Vagina (tissue), 2 donors: ENCODE measurements at places on chromosomes 2 and 18. TPM values are rescaled to one million over a fixed set of nuclear protein-coding genes. Genes with fewer than 3 reads are reported as not detected.

GRCh38 chr2:148513427-148513826 lies 131.1 kb upstream of the EPC2 start:
- H3K4me1 ChIP-seq: peaks cover 10% of the 10 kb centered on the region
- H3K27me3 ChIP-seq: no peaks in the 10 kb centered on the region
- H3K4me3 ChIP-seq: no peak overlapping the region
- H3K27ac ChIP-seq: no peak overlapping the region
- no peaks in the 10 kb centered on the region for H3K36me3 ChIP-seq
- no peak for DNase-seq

DNA sequence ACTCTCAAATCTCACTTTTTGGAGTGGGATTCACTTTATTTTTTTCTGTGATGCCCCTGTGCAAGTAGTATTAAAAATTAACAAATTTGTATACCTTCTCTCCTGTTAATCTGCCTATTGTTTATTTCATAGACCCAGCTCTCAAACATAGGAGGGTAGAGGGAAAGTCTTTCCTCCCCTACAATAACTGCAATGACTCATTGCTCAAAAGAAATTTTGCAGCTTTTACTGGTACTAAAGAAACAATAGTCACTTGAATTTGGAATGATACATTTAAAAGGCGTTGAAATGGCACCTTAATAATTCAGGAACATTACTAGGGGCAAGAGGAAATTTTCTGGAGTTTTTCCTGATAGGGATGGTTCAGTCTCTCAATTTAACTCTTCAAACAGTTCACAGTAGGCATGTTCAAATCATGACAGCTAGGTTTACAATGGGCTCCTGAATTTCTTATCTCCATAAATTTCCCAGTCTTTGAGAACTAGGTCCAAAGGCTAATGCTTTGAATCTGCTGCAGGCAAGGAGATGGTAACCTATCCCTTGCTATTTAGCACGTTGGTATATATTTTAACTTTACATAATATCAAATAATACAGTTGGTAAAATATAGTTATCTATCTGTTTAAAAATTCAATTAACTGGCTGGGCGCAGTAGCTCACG lies 88.8 kb downstream of the CHN1 start:
- H3K4me3 ChIP-seq: no peak overlapping the region
- no peak for DNase-seq
- no peaks in the 10 kb centered on the region for H3K27me3 ChIP-seq

GRCh38 chr2:187627153-187627552 lies 72.9 kb upstream of the TFPI start:
- no peak for DNase-seq
- no peak overlapping the region for H3K27ac ChIP-seq
- H3K4me3 ChIP-seq: no peak overlapping the region
- no peaks in the 10 kb centered on the region for H3K36me3 ChIP-seq
- no peaks in the 10 kb centered on the region for H3K27me3 ChIP-seq
- H3K4me1 ChIP-seq: no peaks in the 10 kb centered on the region

DNA sequence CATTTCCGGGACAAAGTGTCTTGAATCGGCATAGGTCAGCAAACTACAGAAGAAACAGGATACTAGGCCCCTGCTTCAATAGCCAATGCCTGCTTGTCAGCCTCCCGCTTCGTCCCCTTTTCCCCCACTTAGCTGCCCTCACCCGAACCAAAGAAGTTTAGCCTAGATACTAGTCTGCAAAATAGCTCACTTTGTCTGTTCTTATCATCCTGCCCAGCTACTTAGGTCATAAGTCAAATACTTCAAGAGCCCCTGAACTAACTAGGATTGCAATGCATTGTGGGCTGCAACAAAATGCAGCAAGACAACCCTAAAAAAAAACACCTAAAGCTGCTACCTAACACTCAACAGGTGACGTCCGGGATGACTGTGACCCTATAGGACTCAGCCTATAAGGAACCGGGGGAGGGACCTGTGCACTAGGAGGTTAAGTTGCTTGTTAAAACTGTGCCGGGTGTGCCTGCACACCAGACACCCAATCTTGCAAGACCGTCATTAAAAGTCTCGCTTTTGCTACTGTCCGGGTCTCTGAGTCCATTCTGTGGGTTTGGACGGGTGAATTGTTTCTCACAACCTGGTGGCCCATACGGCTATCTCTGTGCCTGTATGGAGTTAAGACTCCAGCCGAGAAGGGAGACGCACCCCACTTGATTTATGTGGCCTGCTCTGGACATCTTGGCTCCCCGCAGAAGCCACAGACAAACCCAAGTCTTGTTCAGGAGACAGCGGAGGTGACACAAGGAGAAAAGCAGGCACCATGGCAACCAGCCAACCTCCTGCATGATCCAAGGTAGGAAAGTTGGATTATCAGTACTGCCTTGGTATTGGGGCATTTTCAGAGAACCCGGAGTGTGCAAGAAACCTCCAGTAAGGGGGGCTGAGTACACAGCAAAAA lies 105.9 kb downstream of the HIBCH start:
- H3K4me1 ChIP-seq: peaks cover 43% of the 10 kb centered on the region
- H3K36me3 ChIP-seq: no peaks in the 10 kb centered on the region
- peak overlapping the region; percentile 61 for H3K27ac ChIP-seq
- H3K27me3 ChIP-seq: no peaks in the 10 kb centered on the region
- DNase-seq: no peak

DNA sequence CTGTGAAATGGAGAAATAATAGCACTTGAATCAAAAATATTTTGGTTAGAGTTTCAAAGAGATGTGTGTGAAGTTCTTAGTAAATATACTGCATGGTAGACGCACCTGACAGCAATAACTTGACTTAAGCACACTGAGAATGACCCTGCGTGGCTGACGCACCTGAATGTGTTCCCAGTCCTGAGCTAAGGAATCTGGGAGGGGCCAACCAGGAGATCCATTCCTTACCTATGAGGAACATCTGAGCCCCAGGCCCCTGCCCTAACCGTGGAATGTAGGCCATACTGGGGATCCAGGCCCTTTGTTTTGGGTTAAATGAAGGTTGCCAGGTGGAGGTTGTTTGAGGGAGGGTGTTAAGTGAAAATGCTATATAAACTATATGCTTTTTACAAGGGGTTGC lies 284.4 kb downstream of the RBM43 start:
- no peaks in the 10 kb centered on the region for H3K4me1 ChIP-seq
- no peak overlapping the region for H3K4me3 ChIP-seq
- DNase-seq: no peak
- no peak overlapping the region for H3K27ac ChIP-seq
- no peaks in the 10 kb centered on the region for H3K36me3 ChIP-seq
- H3K27me3 ChIP-seq: no peaks in the 10 kb centered on the region

- no peaks in the 10 kb centered on the region for H3K27me3 ChIP-seq
- no peak for DNase-seq
- H3K4me3 ChIP-seq: no peak overlapping the region
- no peak overlapping the region for H3K27ac ChIP-seq
Observed at GRCh38 chr2:178069551-178069950, 3.0 kb downstream of the PDE11A start.

- DNase-seq: no peak
- H3K27me3 ChIP-seq: no peaks in the 10 kb centered on the region
- peak overlapping the region; percentile 72 for H3K27ac ChIP-seq
- peaks cover 21% of the 10 kb centered on the region for H3K4me1 ChIP-seq
Observed at GRCh38 chr2:42342795-42343241, 18.2 kb downstream of the COX7A2L start.

DNA sequence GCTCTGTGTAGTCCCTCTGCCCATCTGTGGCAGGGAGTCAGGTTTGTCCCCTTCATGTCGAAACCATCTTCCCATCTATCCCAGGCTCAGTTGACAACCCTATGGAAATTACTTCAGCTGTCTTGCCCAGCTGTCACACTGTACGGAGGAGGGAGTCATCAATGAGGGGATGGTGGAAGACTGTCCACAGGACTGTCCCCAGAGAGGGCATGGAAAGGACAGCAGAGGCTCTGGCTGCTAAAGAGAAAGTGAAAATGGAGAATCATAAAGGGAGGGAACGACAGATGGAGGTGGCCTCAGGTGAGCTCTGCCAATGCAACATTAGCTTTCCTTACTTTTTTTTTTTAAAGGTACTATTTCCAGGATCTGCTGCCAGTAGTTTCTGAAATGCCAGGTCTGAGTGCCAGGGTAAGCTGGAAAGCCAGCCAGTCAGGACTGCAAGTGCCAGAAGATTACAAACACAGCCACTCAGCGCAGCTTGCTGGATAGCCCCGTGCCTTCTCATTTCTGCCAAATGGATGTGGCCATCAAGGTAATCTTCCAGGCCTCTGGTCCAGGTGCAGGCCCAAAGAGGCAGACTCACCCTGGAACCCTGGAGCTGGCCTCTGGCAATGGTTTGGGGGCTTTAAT lies 192.8 kb downstream of the AGPS start:
- no peaks in the 10 kb centered on the region for H3K27me3 ChIP-seq
- no peaks in the 10 kb centered on the region for H3K36me3 ChIP-seq
- H3K4me3 ChIP-seq: no peak overlapping the region
- DNase-seq: no peak
- H3K4me1 ChIP-seq: no peaks in the 10 kb centered on the region

DNA sequence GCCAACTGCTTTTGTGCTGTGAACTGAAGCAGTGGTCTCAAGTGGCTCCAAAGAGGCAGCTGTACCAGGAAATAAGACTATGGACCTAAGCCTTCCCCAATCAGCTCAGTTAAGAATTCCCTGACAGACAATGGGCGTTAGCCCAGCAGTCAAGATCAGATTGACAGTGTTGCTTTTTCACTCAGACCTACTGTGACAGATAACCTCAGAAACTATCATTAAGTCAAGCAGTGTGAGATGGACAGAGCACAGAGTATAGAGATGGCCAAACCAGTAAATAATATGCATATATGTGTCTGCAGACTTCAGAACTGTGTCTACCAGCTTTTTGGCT lies 215.3 kb downstream of the ZFP36L2 start:
- H3K27me3 ChIP-seq: no peaks in the 10 kb centered on the region
- H3K4me1 ChIP-seq: peaks cover 4% of the 10 kb centered on the region
- H3K27ac ChIP-seq: no peak overlapping the region
- no peak for DNase-seq

DNA sequence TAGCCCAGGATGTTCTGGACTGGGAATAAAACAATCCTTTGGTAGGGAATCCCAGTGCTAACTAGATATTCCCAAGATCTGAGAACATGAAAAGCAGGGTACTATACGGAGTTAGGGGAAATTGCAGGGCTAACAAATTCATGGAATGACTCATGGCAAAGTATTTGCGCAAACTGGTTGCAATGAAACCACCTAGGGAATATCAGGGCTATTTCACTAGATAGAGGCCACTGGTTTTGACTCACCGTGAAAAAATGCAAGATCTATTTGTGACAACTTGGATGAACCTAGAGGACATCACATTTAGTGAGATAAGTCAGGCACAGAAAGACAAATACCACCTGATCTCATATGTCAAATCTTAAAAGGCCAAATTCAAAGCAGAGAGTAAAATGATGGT lies 233.3 kb downstream of the MBD2 start:
- no peak overlapping the region for H3K4me3 ChIP-seq
- H3K4me1 ChIP-seq: no peaks in the 10 kb centered on the region
- DNase-seq: no peak
- H3K27ac ChIP-seq: no peak overlapping the region

- H3K27me3 ChIP-seq: no peaks in the 10 kb centered on the region
- no peak overlapping the region for H3K27ac ChIP-seq
- H3K36me3 ChIP-seq: no peaks in the 10 kb centered on the region
- H3K4me1 ChIP-seq: no peaks in the 10 kb centered on the region
- H3K4me3 ChIP-seq: no peak overlapping the region
Observed at GRCh38 chr2:225456619-225457260, 57.2 kb downstream of the NYAP2 start.

DNA sequence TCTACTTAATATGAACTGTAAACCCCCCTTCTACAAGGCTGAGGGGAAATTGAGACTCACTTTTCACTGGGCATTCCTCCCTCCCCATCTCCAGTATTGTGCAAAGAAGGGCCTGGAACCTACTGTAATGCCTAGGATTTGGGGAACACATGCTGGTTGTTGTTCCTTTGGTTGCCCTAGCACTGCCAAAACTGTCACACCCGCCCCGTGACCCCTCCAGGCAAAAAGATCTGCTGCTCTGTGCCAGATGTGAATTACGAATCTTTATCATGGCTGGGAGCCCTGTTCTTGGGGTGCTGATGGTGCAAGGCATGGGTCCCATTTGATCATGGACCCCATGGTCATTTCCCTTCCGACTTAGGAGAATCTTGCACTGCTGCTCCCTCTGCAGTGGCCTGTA lies 95.4 kb downstream of the CABLES1 start:
- H3K27me3 ChIP-seq: no peaks in the 10 kb centered on the region
- peaks cover 67% of the 10 kb centered on the region for H3K4me1 ChIP-seq
- DNase-seq: no peak
- H3K36me3 ChIP-seq: no peaks in the 10 kb centered on the region

DNA sequence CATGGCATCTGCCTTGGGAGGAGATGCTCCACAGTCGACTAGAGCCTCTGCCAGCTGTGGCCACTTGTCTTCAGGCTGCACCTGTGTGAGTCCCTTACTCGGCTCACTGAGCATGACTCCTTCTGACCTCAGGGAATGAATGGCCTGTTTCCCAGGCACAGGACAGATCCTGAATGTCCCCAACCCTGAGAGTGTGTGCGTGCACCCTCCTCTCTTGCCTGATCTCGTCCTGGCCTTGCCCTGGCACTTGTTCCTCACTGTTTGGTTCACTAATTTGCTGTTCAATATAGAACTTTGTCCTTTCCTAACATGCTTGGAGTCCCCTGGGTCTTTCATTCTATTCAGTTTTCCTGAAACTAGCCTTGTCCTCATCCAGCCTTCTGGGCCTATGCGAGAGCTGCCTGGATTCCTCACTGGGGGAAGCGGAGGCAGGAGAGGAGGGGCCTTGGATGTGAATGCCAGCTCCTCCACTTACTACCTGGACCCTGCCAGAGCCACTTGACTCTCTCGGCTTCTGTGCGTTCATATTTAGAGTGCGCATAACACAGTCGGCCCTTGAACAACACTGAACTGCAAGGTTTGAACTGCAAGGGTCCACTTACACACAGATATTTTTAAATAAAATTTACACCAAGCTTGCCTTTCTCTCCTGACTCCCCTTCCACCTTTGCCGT lies 184.8 kb downstream of the ACKR3 start:
- H3K4me3 ChIP-seq: no peak overlapping the region
- H3K4me1 ChIP-seq: peaks cover 4% of the 10 kb centered on the region
- DNase-seq: no peak
- no peak overlapping the region for H3K27ac ChIP-seq
- no peaks in the 10 kb centered on the region for H3K36me3 ChIP-seq

DNA sequence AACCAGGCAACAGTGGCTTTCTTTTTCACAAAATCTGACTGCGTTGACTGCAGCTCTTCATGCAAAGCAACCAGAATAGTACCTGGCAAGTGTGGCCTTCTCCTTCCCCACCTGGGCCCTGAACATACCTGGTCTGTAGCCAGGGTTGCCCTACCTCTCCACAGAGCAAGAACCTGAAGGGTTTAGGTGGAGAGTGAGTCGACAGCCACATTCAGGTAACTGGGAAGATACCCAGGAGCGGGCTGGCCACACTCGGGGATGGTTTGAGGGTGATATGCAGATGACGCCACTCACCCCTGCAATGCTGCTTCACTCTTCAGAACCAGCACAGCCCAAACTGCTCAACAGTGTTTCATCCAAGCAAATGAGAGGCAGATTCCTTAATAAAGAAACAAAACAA lies 117.3 kb downstream of the TTC32 start:
- DNase-seq: no peak
- no peaks in the 10 kb centered on the region for H3K27me3 ChIP-seq
- no peak overlapping the region for H3K27ac ChIP-seq
- H3K4me3 ChIP-seq: no peak overlapping the region
- H3K4me1 ChIP-seq: no peaks in the 10 kb centered on the region

Gene PLGLB2
- 2.0 TPM for total RNA-seq

Gene STEAP3
- total RNA-seq: 22.1 TPM

Gene ERFE
- total RNA-seq: not detected

Gene CD8B2
- 0.74 TPM for total RNA-seq

Gene CDK15
- not detected for total RNA-seq

Gene TUBB8B
- 1.7 TPM for total RNA-seq

Gene ABCG8
- total RNA-seq: not detected
